ENCODE measurements at places on chromosomes 7 and 10. TPM values are rescaled to one million over a fixed set of nuclear protein-coding genes. Genes with fewer than 3 reads are reported as not detected.
A peak's percentile ranks its signal among the peaks of the same experiment; 100 is the strongest.

Gene GIMAP5
- total RNA-seq, result 75.5 TPM

Gene ACTL6B
- total RNA-seq, result not detected

Gene SLC13A1
- not detected for total RNA-seq

Gene ANXA8
- not detected for total RNA-seq

Gene SPDYE9
- total RNA-seq, result not detected

Gene ECHDC3
- total RNA-seq, result 1.3 TPM

Gene SEMA3D
- total RNA-seq, result not detected

Gene GTF2IRD1
- not detected for total RNA-seq

Gene ZNF425
- 0.39 TPM for total RNA-seq

Gene COL13A1
- total RNA-seq, result not detected

- H3K27ac ChIP-seq, result no peak overlapping the region
- H3K4me1 ChIP-seq, result no peaks in the 10 kb centered on the region
- no peak overlapping the region for H3K4me3 ChIP-seq
- no peaks in the 10 kb centered on the region for H3K36me3 ChIP-seq
Measured at GRCh38 chr7:116938678-116939077, 14.6 kb upstream of the ST7 start.

DNA sequence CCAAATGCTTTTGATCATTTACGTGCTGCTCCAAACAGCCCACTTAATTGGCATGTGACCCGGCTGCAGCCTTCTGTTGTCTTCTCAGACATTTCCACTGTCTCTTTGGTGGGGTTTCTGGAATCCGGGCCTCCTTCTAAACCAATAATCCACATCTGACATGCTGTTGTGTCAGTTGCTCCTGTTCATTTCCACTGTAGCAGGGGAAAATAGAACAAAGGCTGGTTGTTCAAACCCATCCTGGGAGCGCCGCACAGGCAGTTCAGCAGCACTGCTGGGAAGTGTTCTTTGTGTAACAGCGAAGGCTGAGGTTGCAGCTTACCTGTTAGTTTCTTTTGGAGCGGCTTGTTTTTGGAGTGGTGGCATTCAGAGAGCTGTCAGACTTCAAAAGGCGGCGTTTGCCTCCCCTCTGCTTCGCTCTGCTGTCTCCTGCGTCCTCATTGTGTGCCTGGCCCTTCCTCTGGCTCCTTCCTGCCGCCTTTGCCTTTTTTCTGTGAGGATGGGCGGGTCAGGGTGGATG lies 149.4 kb downstream of the SNX10 start:
- H3K36me3 ChIP-seq, result no peaks in the 10 kb centered on the region
- no peak for DNase-seq
- no peak overlapping the region for H3K27ac ChIP-seq

- H3K27me3 ChIP-seq, result no peaks in the 10 kb centered on the region
- H3K27ac ChIP-seq, result no peak overlapping the region
- H3K4me1 ChIP-seq, result no peaks in the 10 kb centered on the region
Measured at GRCh38 chr10:11757454-11757820, 15.3 kb downstream of the ECHDC3 start.

DNA sequence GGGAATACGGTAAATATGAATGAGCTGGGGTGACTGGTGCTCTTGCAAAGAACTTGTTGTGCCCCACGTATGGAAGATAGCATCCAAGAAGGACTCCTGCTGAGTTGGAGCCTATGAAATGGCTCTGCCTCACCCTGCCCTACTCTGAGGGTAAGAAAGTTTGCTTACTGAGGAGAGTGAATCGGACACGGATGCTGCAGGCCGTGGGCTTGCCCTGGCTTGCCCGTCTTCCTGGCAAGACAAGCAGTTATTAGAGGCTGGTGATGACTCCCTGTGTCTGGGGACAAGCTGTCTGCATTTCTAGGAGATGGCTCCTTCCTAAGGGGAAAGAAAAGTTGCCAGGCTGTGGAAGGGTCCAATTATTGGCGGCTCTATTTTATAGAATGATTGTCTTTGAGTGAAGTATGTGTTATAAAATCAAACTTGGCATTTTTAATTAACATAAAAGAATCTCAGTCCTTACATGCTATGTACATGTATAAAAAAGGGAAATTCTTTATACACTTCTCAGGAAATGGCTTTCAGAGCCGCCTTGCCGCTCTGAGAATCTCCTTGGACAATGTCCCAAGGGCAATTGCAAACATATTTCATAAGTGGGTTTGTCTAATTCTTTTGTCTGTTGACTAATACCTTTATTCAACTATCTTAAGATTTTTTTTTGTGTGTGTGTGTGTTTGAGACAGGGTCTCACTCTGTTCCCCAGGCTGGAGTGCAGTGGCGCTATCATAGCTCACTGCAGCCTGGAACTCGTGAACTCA lies 64.6 kb downstream of the CYP26A1 start:
- no peak overlapping the region for H3K27ac ChIP-seq
- H3K27me3 ChIP-seq, result peaks cover 16% of the 10 kb centered on the region
- H3K36me3 ChIP-seq, result no peaks in the 10 kb centered on the region
- H3K4me3 ChIP-seq, result no peak overlapping the region

DNA sequence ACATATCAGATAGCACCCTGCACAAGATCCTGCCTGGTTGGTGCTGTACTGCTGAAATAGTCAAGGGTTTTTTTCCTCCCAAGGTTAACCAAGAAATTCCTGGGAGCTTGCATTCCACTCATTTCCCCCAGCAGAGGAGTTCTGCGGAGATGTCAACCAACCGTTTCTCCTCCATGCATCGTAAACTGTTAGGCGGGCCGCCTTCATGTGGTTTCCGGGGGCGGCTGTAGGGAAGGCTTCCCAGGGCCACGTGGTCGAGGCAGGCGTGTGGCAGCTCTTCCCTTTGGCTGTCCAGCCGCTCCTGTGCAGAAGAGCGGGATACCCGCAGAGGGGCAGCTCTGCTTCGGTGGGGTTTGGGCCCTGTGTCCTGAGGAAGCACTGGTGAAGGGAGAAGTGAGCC lies 113.7 kb downstream of the RGS10 start:
- no peaks in the 10 kb centered on the region for H3K4me1 ChIP-seq
- no peaks in the 10 kb centered on the region for H3K27me3 ChIP-seq
- no peak overlapping the region for H3K27ac ChIP-seq
- peaks cover 8% of the 10 kb centered on the region for H3K36me3 ChIP-seq

DNA sequence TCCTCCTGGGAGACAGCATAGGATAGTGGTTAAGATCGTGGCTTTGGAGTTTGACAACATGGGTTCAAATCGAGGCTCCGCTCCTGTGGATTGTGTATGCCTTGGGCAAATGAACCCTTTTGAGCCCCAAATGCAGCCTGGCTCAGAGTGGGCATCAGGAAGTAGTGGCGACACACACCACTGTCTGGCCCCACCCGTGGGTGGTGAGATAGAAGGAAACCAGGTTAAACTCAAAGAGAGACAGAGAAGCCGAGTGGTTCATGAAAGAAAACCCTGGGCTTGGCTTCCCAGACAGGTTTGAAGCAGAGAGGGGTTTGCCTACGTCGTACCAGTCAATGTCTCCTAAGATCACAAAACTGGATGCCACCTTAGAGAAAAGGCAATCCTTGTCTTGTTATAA lies 57.7 kb downstream of the PRTFDC1 start:
- peak overlapping the region; percentile 90 for H3K27ac ChIP-seq
- H3K27me3 ChIP-seq, result no peaks in the 10 kb centered on the region
- no peak for DNase-seq

DNA sequence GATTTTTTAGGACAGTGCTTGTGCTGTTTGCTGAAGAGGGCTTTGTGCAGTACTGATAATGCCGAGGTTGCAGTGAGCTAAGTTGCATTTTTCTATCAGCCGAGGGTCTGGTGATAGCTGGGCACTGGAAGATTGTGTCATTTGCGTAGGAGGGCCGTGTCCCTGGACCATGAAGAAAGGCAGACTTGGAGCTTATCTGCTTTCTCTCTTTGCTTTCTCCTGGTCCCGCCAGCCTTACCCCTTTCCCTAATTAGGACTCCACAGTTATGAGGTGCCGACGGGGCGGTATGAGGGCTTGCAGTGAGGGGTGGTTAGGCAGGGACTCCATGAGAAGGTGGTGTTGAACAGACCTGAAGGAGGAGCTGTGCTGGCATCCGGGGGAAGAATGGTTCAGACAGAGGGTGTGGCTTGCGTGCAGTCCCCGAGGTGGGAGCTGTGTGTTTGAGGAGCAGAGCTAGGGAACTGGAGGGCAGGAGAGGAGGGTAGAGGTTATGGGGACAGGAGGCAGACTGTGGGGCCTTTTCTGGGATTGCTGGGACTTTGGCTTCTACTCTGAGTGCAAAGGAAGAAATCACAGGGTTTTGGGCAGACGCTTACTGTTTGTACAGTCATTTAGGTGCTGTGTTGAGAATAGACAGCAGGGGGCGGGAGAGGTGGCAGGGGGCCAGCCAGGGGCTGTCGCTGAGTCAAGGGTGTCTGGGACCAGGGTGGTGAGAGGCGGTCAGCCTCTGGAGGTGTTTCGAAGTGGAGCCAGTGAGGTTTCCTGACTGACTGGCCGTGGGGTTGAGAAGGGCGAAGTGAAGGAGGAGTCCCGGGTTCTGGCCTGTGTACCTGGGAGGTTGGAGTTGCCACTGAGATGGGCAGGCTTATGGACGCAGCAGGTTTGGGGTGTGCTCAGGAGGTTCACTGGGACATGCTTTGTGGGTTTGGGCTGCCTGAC lies 43.4 kb downstream of the PRF1 start:
- peak overlapping the region; percentile 84 for H3K27ac ChIP-seq
- no peaks in the 10 kb centered on the region for H3K36me3 ChIP-seq
- H3K27me3 ChIP-seq, result no peaks in the 10 kb centered on the region
- peak; percentile 92 for DNase-seq
- H3K4me1 ChIP-seq, result peaks cover 35% of the 10 kb centered on the region
- H3K4me3 ChIP-seq, result peak overlapping the region; percentile 84

- H3K4me1 ChIP-seq, result peaks cover 38% of the 10 kb centered on the region
- H3K4me3 ChIP-seq, result no peak overlapping the region
- H3K27ac ChIP-seq, result no peak overlapping the region
- no peak for DNase-seq
- peaks cover 8% of the 10 kb centered on the region for H3K36me3 ChIP-seq
- H3K27me3 ChIP-seq, result no peaks in the 10 kb centered on the region
Measured at GRCh38 chr7:44771358-44771757, 22.7 kb downstream of the ZMIZ2 start.

- no peaks in the 10 kb centered on the region for H3K27me3 ChIP-seq
- peaks cover 12% of the 10 kb centered on the region for H3K36me3 ChIP-seq
Measured at GRCh38 chr10:35573796-35574195, 31.3 kb upstream of the GJD4 start.

GRCh38 chr7:140673063-140673773 lies 473 bp downstream of the ADCK2 start:
- peaks cover 29% of the 10 kb centered on the region for H3K4me1 ChIP-seq
- H3K36me3 ChIP-seq, result no peaks in the 10 kb centered on the region
- DNase-seq, result peak; percentile 72
- peak overlapping the region; percentile 89 for H3K4me3 ChIP-seq

- no peak overlapping the region for H3K27ac ChIP-seq
- H3K36me3 ChIP-seq, result no peaks in the 10 kb centered on the region
- no peaks in the 10 kb centered on the region for H3K4me1 ChIP-seq
- no peak overlapping the region for H3K4me3 ChIP-seq
Measured at GRCh38 chr10:71651428-71651827, 68.2 kb downstream of the C10orf105 start.

GRCh38 chr10:103079100-103079499 lies 114.0 kb downstream of the NT5C2 start:
- H3K4me1 ChIP-seq, result no peaks in the 10 kb centered on the region
- H3K27me3 ChIP-seq, result no peaks in the 10 kb centered on the region

DNA sequence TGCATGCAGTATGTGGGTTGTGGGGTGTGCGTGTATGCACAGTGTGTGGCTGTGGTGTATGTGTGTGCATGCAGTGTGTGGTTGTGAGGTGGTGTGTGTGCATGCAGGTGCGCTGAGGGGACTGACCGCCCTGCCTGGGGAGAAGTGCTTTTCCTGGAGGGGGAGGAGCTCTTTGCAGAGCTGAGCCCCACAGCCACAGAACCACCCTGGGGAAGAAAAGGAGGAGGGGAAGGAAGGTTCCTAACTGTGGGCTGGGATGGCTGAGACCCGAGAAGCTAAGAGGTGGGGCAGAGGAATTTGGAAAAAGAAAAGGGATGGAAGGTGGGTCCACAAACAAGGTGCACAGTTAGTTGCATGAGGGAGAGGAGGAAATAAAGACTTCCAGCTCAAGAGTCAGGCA lies at the start of gene TRPV5:
Gene TRPV5, minus strand, starts transcription at position 123 of the 400 bp plus-strand sequence. CDS start 287 bp downstream, outside the sequence.
- H3K4me3 ChIP-seq, result no peak within 1 kb of the TSS
- H3K4me1 ChIP-seq, result no peaks in the 10 kb centered on the region
- DNase-seq, result no peak
- H3K27ac ChIP-seq, result no peak within 1 kb of the TSS
- H3K36me3 ChIP-seq, result no peaks in the 10 kb centered on the region

GRCh38 chr10:6123532-6123931 lies 34.7 kb downstream of the RBM17 start:
- peaks cover 7% of the 10 kb centered on the region for H3K27me3 ChIP-seq
- H3K4me1 ChIP-seq, result peaks cover 27% of the 10 kb centered on the region
- peak overlapping the region; percentile 72 for H3K27ac ChIP-seq
- no peak for DNase-seq
- H3K36me3 ChIP-seq, result no peaks in the 10 kb centered on the region

- H3K27ac ChIP-seq, result no peak overlapping the region
- peaks cover 6% of the 10 kb centered on the region for H3K27me3 ChIP-seq
- H3K4me1 ChIP-seq, result peaks cover 7% of the 10 kb centered on the region
- DNase-seq, result no peak
- no peak overlapping the region for H3K4me3 ChIP-seq
Measured at GRCh38 chr7:102942868-102943267, 30.1 kb downstream of the LRRC17 start.

GRCh38 chr10:124886195-124886594 lies 55.7 kb upstream of the ZRANB1 start:
- no peaks in the 10 kb centered on the region for H3K36me3 ChIP-seq
- no peak overlapping the region for H3K4me3 ChIP-seq
- no peak for DNase-seq
- H3K4me1 ChIP-seq, result no peaks in the 10 kb centered on the region

DNA sequence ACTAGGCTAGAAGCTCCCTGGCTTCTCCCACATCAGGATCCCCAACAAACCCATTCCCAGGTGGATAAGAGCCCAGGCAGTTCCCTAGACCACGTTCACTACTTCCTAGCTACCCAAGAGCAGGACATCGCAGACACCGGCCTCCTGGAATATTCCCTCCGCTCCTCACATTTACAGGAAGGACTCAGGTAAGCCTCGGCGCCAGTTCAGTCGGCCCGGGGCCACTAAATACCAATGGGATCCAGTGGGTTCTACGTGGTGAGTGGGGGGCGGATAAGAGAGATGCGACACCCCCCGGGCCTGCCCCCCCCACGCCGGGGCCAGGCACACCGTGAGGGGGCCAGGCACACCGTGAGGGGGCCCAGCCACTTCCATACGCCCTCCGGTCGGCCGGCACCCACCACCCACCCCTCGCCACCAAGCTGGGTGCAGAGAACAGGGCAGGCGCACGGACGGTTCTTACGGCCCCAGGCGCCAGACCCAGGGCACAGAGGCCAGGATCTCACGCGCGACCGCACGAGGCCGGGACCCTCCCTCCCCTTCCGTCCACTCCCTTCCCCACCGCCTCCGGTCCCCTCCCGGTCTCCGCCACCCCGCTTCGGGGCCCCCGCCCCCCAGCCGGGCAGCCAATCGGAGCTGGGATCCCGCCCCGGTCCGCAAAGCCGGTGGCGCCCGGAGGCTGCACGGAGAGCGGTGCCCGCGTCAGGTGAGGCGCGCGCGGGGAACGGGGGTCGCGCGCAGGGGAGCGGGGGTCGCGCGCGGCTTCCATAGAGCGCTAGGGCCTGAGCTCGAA lies at the start of gene BLVRA:
Gene BLVRA, plus strand, starts transcription at position 652 of the 793 bp plus-strand sequence. CDS start 12,479 bp downstream, outside the sequence.
- peak; percentile 85 for DNase-seq
- peaks cover 34% of the 10 kb centered on the region for H3K4me1 ChIP-seq
- no peaks in the 10 kb centered on the region for H3K36me3 ChIP-seq
- H3K27ac ChIP-seq, result peak within 1 kb of the TSS; percentile 2
- peak within 1 kb of the TSS; percentile 69 for H3K4me3 ChIP-seq

- H3K27me3 ChIP-seq, result no peaks in the 10 kb centered on the region
- H3K27ac ChIP-seq, result no peak overlapping the region
- H3K4me1 ChIP-seq, result no peaks in the 10 kb centered on the region
- H3K4me3 ChIP-seq, result no peak overlapping the region
- no peak for DNase-seq
Measured at GRCh38 chr7:145478541-145478940, 638.1 kb upstream of the CNTNAP2 start.
